ENCODE measurements at places on chromosomes 12 and 14.

DNA sequence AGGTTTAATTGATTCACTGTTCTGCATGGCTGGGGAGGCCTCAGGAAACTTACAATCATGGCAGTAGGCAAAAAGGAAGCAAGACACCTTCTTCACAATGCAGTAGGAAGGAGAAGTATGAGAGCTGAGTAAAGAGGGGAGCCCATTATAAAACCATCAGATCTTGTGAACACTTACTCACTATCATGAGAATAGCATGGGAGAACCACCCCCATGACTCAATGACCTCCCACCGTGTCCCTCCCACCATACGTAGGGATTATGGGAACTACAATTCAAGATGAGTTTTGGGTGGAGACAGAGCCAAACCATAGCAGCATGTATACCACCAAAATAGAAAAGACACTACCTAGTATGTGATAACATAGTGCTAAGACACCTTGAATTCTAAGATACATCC lies 2.9 kb upstream of the HMGA2 start:
- no peak for DNase-seq

DNA sequence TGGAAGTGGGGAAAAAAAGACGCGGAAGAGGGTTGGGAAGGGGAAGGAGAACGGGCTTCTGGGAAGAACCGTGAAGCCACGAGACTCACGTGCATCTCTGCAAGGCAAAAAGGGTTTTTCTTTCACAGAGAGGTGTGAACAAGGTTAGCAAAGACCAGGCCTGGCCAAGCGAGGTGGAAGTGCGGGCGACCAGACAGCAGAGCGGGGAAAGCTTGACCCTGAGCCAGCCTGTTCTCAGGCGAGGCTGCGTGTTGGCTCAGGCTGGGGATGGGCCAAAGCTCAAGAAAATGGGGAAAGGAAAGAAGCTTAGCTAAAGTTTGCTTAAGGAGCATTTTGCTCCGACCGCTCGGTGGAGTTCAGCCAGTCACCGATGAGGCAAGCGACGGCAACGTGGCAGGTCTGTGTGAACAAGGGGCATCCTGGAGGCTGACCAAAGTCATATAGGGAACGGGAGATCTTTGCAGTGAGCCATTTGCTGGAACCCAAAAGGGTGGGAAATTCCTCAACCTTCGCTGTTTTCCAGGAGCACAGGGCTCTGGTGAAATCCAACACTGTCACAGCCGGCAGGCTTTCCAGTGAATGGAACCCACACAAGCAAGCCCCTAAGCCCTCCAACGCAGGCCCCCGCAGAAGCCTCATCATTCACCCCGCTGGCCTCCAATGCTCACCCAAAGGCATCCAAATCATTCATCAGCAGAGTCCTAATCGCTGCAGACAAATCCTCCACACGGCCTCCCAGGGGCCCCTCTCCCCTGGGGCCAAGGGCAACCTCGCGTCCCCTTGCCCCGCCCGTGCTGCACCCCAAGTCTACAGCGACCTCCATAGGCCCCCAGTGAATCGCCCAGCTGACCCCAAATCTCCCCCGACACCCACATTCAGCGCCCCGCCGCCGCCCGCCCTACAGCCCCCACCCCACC lies 754 bp downstream of the ZNF605 start:
- DNase-seq, result no peak

DNA sequence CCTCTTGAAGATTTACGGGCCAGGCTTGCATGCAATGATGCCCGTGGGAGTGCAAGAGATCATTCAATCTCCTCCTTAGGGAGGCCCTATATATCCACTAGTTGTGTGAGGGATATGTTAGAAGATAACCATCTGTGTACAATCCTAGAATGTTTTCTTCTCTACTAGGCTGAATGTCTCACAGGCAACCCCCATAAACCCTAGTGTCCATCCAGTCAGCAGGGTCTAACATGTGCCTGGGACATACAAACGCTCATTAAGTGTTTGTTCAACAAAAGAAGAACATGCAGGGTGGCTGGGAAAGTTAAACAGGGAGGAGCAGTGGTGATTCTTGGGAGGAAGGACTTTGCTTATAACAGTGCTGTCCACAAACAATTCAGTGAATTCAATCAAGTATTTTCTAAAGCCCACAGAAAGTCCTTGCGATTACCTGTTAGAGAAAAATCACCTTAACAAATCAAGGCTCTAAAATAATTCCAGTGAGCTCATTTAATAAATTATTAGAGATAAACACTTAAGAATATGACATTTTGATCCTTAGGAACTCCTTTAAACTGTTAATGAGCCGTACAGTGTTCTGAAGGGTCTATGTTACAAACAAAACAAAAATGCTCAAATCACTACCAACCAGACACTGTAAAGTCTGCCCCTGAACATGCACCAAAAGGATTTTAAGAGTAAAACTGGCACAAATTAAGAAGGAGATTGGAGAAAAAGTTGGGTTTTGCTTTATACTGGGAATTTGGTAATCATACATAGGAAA lies 96.6 kb upstream of the FERMT2 start:
- DNase-seq, result no peak

- no peak for DNase-seq
Observed at GRCh38 chr14:44791730-44792129, 170.0 kb downstream of the KLHL28 start.

- DNase-seq, result no peak
Observed at GRCh38 chr12:3313675-3314663, 177.0 kb upstream of the PRMT8 start.

DNA sequence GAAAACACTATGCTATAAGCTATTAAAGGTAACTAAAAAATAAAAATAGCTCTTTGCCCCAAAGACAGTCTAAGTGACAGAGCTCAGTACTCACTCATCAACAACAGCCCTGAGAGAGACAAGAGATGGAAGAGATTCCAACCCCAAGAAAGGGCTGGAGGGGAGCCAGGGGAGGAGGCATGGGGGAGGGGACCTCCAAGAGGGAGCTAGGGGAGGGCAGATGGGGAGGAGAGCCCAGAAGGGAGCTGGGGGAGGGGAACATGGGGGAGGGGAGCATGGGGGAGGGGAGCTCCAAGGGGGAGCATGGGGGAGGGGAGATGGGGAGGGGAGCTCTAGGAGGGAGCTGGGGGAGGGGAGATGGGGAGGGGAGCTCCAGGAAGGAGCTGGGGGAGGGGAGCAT lies 7.7 kb downstream of the SSH1 start:
- DNase-seq, result no peak

DNA sequence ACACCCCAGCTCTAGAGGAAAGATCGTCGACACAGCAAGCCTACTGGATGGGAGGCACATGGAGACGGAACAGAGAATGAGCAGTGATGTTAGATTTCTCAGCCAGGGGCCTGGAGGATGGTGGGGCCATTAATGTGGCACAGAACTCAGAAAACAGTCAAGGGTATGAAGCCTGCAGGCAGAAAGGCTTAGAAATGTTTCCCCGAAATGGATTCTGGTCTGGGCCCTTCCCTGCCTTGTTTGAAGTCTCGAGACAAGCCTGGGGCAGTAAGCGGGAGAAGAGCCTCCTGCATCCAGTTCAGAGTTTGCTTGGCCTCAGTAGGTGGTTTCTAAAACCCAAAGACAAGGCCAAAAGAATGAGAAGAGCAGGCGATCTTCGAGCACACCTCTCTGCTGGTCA lies 158.4 kb downstream of the NTF3 start:
- DNase-seq, result no peak

DNA sequence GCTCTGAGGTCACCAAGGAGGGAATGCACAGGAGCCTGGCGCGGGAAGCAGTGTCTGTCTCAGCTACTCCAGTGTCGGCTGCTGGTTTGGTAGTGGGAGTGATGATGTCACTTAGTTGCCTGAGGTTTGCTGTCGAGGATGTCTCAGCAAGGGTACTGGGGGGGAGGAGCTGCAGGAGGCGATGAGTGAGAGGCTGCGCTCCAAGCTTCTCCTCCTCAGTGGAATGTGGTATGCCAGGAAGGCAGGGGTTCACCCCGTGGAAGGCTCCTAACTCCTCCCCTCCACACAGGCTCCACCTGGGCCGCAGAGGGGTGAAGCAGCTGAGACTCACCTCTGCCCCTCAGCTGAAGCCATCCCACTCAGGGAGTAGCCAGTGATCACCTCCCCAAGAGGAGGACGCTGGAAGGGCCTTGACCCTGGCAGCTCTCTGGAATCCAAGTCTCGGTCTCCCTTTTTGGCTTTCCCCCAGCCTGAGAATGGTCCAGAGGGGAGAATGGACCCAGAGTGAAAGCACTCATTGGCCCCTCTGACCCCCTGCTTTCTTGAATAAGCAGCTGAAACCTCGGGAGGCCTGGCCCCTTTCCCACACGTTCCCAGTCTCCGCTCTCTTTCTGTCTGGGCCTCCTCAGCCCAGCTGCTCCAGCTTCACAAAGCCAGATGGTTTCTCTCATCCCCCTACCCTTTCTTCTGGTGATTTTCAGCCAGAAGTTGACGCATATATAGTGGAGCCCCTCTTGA lies 178.9 kb upstream of the FKBP4 start:
- DNase-seq, result no peak

GRCh38 chr12:76680940-76681339 lies 83.0 kb upstream of the ZDHHC17 start:
- no peak for DNase-seq

DNA sequence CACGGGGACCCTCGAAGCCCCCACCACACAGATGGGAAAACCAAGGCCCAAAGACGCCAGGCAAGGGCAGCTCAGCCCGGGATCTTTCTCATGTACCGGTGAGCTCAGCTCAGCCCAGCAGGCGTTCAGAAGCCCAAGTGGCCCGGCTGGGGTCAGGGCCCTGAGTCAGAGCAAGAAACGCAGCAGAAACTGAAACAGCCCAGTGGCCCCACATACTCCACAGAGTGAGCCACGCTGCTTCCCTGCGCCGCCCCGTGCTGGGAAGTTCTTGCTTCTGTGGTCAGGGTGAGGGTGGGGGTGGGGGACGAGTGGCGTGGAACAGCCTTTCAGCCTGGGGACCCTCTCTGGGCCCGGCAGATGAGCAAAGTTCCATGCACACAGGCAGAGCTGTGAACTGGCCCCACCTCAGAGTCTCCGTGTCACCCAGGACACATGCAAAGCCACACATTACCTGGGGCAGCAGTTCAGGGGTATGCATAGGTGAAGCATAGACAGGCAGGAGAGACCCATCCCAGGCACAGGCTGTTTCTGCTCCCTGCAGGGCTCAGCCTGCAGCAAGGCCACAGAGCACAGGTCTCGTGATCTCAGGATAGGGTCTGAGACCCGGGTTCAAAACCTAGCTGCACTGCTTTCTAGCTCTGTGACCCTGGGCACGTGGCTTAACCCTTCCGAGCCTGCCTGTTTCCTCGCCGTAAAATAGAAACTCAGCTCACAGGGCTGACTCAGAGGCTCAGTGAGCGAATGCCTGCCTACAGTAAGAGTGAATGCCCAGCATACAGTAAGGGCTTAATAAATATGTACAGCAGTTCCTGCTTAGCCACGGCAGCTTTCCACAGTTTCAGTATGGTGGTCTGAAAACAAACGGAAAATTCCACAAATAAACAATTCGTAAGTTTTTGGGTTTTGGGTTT lies 21.6 kb downstream of the NCOR2 start:
- no peak for DNase-seq

GRCh38 chr12:51970904-51971646 lies 19.6 kb downstream of the ACVR1B start:
- DNase-seq, result no peak

All from activated CD4-positive, CD25-positive, alpha-beta regulatory T cell treated with anti-CD3 and anti-CD28 coated beads, Interleukin-2, amount 50 U/mL, for 16 hours (primary cell).